ENCODE measurements at places on chromosomes 12 and 14. TPM values are rescaled to one million over a fixed set of nuclear protein-coding genes. Genes with fewer than 3 reads are reported as not detected.

Gene TRAF3
- 24.0 TPM for total RNA-seq

Gene FBLN5
- total RNA-seq = 1.9 TPM

Gene SLC5A8
- total RNA-seq = 1.0 TPM

Gene SETD1B
- total RNA-seq = 28.4 TPM

Gene AQP2
- not detected for total RNA-seq

Gene PRH2
- total RNA-seq = not detected

Gene ACOT6
- total RNA-seq = not detected

Gene LBHD2
- not detected for total RNA-seq

Gene TAS2R13
- 1.3 TPM for total RNA-seq

Gene EML5
- total RNA-seq = 2.6 TPM

Gene AHSA1
- total RNA-seq = 202 TPM

Gene RHNO1
- 51.7 TPM for total RNA-seq

Gene HOXC11
- not detected for total RNA-seq

Gene HOXC10
- not detected for total RNA-seq

Gene HOXC6
- total RNA-seq = 4.8 TPM

Gene COX8C
- total RNA-seq = not detected

Gene RAB2B
- total RNA-seq = 20.7 TPM

Gene TMTC2
- 13.5 TPM for total RNA-seq

Gene PSME1
- 142 TPM for total RNA-seq

Gene SMIM41
- not detected for total RNA-seq

All from type B pancreatic cell (in vitro differentiated cells).